Brain pericyte (primary cell): ENCODE measurements at places on chromosomes 5 and 9.

- no peak for DNase-seq
These were observed 581.8 kb downstream of the ACTL7B start for GRCh38 chr9:108273988-108274387.

GRCh38 chr9:88628811-88629210 lies 93.8 kb downstream of the NXNL2 start:
- DNase-seq = no peak

DNA sequence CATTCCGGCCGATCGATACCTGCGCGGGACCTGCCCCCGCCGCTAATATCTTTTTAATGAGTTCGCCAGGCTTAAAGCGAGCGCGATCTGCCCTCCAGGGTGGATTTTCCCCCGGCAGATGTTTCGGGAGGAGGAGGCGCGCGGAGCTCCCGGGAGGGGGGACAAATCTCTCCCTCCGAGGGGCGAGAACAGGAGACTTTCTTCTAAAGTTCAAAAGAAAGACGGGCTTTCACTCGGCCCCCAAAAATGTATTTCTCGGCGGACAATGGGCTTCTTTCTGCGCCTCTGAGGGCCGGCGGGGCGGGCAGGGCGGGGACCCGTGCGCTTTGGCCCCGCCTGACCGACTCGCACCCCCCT lies 4.1 kb upstream of the PRDM12 start:
- no peak for DNase-seq

- no peak for DNase-seq
These were observed 4.0 kb upstream of the ZSWIM6 start for GRCh38 chr5:61327760-61328753.

- DNase-seq = no peak
These were observed at the start of gene OMD for GRCh38 chr9:92424340-92424739. OMD (minus strand) TSS chr9:92424471; CDS start chr9:92417558, 6,913 bp downstream.

DNA sequence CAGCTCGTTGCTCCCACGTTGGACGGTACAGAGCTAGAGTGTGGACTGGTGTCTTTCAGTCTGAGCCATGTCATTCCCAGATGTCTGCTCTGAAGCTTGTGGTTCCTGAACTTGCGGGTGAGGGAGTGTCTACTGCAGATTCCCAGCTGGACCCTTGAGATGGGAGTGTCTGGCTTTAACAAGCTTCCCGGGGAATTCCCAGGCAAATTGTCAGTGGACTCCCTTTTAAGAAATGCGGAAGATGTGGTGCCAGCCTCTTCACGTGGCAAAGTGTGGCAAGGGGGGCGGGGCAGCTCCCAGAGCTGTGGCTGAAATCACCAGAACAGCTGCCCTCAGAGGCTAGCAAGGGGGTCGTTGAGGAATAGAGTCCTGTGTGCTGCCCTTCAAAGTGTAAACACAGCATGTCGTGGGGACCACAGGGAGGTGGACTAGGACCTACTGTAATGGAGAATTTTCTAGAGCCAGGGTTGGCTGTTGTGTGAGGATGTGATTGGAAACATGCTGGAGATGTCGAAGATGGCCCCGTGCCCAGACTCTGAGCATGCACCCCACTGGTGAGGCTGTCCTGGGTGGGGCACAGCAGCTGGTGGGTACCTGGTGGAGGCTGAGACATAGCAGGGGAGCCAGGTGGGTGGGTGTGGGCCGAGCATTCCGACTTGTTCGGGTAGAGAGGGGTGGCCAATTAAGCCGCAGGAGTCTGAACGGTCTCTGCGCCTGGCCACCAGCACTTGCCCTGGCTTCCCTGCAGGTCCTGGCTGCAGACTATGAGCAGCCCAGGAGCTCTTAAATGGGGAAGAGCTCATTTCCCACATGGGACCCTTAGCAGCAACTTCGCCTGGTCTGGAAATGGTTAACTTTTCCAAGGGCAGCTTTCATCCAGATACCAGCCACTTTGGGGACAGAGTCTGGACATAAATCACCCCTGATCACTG lies 37.4 kb downstream of the PRRX2 start:
- no peak for DNase-seq

DNA sequence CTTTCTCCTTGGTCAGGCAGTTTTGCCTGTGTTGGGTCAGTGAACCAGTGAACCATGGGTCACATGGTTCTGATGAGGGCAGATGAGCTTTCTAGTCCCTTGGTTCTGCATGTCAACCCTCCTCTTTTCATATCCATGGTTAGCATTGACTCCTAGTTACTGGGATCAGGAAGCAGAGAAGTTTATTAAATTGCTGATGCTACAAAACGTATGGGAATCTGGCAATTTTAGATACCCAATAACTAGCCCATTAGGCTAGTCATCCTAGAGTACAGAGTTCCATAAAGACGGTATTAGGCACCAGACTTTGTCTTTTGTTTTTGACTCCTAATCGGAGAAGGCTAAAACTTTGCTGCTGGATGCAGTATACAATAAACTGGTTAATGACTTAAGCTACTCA lies 273.1 kb downstream of the ATPSCKMT start:
- DNase-seq = no peak

DNA sequence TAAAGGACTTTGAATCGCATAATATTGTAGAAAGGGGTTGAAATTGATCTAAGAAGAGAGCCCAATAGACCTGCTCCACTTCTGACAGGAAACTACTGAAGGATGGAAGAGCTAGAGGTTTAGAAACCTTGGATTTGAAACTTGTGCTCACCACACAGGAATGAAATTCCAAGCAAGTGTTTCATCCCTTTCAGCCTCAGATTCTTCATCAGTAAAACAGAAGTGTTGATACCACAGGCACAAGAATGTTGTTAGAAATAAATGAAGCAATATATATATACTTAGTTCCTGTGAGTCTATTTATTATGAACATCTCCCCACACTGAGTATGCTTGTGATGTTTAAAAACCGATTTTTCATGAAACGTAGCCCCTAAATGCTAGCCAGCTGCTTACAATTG lies 43.8 kb downstream of the PRRC1 start:
- no peak for DNase-seq

GRCh38 chr9:89924611-89925010 lies 319.8 kb downstream of the GADD45G start:
- DNase-seq = no peak

GRCh38 chr9:108081112-108081511 lies 591.5 kb upstream of the KLF4 start:
- no peak for DNase-seq

DNA sequence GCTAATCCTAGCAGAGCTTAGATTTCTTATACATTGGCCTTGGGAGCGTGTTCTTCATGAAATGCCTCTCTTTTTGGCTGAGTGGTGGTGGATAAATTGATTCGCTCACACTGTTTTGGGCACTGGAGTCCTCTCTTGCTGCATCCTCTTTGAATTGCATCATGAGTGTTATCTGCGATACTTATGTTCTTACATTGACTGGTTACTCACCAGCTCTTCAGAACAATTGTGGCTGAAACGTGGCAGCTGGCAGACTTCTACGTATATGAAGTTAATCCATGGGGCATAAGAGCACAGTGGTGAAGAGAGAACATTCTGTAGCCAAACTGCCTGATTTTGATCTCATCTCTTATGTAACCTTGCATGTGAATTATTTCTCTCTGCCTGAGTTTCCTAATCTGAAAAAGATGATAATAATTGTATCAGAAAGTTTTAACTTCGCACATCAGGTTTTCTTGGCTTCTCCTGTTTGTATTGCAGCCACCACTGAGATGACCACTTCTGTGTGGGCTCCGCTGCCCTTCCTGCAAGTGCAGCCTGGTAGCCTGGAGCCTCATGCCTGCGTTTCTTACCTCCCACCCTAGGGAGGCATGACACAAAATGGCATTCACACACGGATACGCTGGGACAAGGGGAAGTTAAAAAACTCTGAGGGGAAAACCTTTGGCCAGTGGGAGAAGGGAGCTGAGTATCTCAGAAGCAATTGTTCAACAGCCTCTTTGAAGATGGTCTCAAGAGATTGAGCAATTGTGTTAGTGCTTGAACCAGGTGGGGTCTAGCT lies 295.2 kb downstream of the ARHGAP26 start:
- DNase-seq = no peak

GRCh38 chr9:136806631-136807201 lies 1.0 kb upstream of the RABL6 start:
- no peak for DNase-seq

- no peak for DNase-seq
These were observed 513.2 kb downstream of the SPOCK1 start for GRCh38 chr5:136985785-136986475.

DNA sequence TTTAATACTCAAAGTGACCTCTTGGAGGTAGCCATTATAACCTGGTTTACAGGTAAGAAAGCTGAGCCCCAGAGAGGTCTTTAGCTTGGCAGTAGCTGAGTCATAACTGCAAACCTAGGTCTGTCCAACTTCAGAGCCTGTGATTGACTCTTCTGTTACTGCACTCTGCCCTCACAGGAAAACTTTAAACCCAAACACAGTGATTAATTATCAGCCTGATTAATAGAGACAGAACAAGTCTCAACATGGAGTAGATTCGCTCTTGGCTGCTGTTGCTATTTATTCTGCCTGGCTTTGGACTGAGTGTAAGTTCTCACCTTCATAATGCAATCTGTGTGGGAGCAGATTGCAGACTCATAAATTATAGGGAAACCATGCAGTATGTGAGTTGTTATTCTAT lies 27.4 kb upstream of the TXN start:
- DNase-seq = no peak

- DNase-seq = no peak
These were observed 30.3 kb upstream of the MELK start for GRCh38 chr9:36542355-36542754.

DNA sequence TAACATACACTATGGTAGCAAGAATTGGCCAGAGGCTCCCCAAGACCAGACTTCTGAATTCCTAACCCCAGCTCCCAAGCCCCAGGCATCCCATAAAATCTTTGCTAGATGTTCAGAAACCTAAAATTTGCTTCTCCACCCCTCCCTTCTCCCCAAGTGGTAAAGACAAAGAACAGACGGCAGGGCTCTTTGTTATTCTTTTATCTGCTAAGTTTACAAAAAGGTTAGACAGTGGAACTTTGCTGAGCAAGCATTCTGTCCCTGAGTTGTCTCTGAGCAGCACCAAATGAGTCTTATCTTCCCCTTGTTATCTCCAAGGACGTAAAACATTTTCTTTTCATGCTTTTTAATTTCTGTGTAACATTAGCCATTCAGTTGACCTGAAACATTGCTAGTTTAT lies 30.2 kb downstream of the TJP2 start:
- no peak for DNase-seq

- no peak for DNase-seq
These were observed 1.8 kb downstream of the AUH start for GRCh38 chr9:91359734-91360470.

GRCh38 chr5:87526131-87526530 lies 113.4 kb upstream of the CCNH start:
- no peak for DNase-seq

DNA sequence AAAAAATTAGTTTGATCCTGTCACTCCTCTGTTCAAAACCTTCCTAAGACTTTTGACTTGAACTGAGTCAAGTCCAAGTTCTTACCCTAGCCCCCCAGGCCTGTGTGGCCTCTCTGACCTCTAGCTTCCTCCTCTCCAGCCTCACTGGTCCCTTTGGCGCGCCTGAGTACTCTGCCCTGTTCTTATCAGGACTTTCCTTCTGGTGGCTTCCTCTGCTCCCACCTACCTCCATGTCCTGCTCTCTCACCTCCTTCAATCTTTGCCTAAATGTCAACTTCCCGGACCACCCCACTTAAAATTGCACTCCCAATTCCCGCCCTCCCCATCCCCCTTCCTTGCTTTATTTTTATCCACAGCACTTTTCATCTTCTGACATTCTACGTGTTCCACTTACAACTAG lies 526.1 kb upstream of the KLF4 start:
- DNase-seq = no peak

DNA sequence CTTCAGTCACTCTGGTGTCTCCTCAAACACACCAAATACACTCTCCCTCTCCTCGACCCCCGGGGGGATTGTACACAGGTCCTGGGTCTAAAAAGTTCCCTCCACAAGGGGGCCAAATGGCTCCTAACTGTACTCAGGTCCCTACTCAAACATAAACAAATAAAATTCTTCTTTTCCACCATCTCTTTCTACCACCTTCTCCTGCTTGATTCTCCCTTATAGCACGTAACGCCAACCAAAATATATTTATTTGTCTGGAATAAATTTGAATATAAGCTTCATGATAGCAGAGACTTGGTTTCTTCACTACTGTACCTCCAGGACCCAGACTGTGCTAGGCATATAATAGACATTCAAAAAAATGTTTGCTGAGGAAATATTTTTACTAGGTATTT lies 21.4 kb downstream of the ZNF608 start:
- no peak for DNase-seq

- no peak for DNase-seq
These were observed at the start of gene IL17B for GRCh38 chr5:149379177-149379761. IL17B (minus strand) TSS chr5:149379292; CDS start chr5:149379225, 67 bp downstream.

GRCh38 chr9:113139225-113139829 lies 11.5 kb upstream of the SLC31A2 start:
- DNase-seq = no peak

GRCh38 chr5:80935811-80936385 lies 24.3 kb upstream of the RASGRF2 start:
- no peak for DNase-seq

DNA sequence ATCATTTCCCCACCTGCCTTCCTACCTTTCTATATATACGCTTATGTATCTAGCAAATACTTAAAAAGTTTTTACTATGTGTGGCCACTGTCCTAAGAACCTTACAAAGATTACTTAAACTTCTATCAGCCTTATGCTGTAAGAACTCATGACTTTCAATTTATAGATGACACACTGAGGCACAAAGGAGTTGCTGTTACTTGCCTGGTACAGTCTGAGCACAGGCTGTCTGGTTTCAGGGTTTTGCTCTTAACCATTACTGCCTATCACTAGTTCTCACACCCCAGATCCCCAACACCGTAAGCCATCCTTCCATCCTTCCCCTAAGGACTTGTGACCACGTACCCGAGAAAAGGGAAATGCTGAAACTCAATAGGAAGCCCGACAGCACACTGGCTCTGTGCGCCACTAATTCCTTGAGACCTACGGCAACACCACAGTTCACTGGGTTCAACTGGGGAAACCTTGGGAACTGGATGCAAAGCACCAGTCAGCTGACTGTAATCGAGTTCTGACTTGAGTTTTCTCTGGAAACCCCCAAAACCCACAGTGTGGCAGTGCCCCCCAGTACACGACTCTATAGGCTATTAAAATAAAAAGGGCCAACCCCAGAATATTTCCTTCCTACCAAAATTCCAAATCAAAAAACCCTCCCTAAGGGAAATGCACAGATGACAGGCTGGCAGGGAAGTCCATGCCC lies 56.0 kb downstream of the AUH start:
- DNase-seq = no peak

DNA sequence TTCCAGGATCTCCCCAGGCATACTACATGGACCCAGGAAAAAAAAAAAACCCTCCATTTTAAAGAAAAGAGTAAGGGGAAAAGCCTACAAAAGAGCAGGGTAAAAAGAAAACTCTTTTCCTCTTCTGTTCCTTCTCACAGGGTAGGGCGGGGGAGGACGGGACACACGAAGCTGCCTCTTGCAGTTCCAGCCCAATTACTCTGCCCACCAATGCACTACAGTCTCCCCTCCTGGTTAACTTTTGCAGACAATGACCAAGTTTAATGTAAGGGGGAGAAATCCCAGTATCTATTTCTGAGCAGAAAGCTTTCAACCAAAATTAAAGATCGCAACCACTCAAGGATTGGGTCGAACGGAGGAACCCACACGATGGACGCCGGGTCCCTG lies 1.3 kb downstream of the BRD3 start:
- DNase-seq = no peak

- DNase-seq = no peak
These were observed 188.6 kb downstream of the FSTL4 start for GRCh38 chr5:133423618-133424282.

GRCh38 chr9:105290954-105291353 lies 46.5 kb downstream of the SLC44A1 start:
- DNase-seq = no peak

- no peak for DNase-seq
These were observed 16.6 kb downstream of the ZNF608 start for GRCh38 chr5:124729720-124730359.
